ENCODE measurements at places on chromosomes 12 and 14.

GRCh38 chr12:32083489-32083888 is 23.2 kb upstream of the BICD1 start:
- no peak for DNase-seq

DNA sequence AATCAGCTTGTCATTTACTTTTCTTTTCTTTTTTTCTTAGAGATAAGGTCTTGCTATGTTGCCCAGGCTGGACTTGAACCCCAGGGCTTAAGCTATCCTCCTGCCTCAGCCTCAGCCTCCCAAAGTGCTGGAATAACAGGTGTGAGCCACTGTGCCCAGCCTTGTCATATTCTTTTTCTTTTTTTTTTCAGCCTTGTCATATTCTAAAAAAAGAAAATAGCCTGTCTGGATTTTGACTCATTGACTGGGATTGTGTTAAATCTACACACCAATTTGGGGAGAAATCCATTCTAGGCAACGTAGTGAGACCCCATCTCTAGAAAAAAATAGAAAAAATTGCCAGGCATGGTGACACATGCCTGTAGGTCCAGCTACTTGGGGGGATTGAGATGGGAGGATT is 24.1 kb downstream of the ATP5MC2 start:
- no peak for DNase-seq

DNA sequence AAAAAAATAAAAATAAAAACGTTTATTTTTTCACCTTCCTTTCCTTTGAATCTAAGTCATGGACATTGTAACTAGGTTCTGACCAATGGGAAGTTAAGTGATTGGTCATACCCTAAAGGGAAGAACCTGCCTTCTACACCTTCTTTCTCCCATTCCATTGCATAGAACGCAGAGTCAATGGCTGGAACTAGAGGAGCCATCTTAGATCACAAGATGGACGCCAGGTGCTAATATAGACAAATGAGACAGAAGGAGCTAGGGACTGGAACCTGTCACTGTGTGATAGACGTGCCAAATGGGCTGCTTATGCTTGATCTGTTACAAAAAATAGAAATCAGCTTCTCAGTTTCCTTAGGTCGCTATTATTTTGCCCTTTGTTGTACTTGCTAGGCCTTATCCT is 606.6 kb downstream of the MED13L start:
- no peak for DNase-seq

- DNase-seq = no peak
These were observed 18.1 kb upstream of the SMCO2 start for GRCh38 chr12:27428466-27428865.

DNA sequence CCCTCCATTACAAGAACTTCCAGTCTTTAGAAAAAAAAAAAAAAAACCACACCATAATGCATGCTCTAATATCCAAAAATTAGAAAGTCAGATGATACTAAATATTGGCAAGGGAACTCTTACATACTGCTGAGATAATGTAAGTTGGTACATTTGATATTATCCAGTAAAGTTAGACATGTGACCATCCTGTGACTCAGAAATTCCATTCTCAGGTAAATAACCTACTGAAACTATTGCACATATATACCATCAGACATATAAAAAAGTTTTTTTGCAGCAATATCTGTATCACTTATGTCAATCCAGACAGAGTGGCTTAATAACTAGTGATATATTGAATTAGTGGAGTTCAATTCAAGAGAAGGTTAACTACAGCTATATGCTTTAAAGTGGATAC is 63.5 kb downstream of the KITLG start:
- DNase-seq = no peak

DNA sequence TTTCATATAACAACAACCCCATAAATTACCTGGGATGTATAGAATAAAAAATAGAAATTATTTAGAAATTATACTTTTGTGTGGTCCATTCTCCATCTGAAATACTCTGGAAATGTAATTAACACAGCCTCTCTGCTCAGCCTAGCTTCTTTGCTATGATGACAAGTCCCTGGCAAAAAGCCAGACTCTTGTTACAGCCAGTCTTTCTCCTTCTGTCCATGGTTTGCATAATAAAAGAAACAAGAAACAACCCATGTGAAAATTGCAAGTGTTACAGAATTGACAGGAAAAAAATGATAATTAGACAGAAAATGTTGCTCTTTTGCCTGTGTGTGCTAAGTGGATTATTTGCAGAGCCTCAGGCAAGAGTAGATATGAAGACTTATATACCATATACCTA is 61.3 kb downstream of the C12orf50 start:
- DNase-seq = no peak

DNA sequence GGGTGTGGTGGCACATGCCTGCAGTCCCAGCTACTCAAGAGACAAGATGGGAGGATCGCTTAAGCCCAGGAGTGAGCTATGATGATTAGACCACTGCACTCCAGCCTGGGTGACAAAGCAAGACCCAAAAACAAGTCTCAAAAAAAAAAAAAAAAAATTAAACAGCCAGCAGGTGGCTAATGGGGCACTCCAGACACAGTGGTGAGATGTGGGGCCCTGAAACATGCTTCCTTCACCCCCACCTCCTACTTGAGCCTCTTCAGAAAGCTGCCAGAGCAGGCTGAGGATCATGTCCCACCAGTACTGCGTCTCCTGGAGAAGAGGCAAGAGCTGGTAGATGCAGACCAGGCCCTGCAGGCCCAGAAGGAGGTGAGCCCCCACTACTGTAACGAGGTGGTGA is 2.1 kb downstream of the CFAP73 start:
- DNase-seq = no peak

GRCh38 chr12:14563046-14563445 is 4.6 kb downstream of the PLBD1 start:
- DNase-seq = no peak

DNA sequence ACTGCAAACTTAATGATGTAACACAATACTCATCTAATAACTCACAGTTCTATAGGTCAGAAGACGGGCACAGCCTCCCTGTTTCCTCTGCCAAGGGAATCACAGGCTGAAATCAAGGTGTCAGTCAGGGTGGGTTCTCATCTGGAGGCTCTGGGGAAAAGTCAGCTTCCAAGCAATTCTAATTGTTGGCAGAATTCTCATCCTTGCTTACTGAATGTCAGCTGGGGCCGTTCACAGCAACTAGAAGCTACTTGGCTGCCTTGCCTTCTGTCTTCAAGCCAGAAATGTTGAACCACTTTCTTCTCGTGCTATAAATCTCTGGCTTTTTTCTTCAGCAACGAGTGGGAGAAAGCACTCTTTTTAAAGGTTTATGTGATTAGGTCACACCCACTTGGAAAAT is 80.1 kb upstream of the PDZRN4 start:
- no peak for DNase-seq

- no peak for DNase-seq
These were observed 3.7 kb upstream of the BEGAIN start for GRCh38 chr14:100590726-100591452.

- no peak for DNase-seq
These were observed 162.0 kb upstream of the LMNTD1 start for GRCh38 chr12:25715102-25715501.

DNA sequence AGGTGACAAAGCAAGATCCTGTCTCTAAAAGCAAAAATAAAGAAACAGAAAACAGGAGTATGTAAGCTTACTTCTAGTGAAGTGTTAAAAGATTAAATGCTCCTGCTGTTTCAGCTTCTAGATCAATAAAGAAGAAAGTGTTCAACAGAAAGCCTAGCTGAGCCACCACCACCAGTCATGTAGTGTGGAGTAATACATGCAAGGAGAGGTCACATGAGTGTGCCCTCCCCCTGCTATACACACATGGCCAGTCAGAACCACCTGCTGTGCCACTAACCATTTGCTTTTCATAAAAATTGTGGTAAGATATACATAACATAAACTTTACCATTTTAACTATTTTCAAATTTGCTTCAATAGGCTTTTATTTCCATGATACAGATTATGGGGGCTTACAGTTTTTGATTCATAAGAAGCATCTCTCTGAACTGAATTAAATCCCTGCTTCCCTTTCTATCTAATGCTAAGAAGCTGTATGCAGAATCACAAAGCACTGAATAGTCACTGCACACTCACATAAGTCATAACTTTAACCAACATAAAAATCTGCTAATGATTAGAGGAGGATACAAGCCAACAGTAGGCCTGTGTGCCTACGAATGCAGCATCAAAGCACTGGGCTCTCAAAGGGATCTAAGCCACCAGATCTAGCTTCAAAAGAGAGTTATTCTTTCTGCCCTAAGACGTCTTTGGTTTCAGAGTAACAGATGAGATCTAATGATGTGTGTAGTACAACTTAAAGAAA is 515.5 kb downstream of the C12orf50 start:
- no peak for DNase-seq

- DNase-seq = no peak
These were observed 9.1 kb upstream of the DDX47 start for GRCh38 chr12:12804011-12804410.

- DNase-seq = no peak
These were observed 136.5 kb upstream of the DYRK2 start for GRCh38 chr12:67512061-67512460.
